ENCODE measurements at places on chromosomes 12 and 14.
A peak's percentile ranks its signal among the peaks of the same experiment; 100 is the strongest.

GRCh38 chr14:30632730-30633129 is 10.6 kb downstream of the SCFD1 start:
- DNase-seq: no peak

DNA sequence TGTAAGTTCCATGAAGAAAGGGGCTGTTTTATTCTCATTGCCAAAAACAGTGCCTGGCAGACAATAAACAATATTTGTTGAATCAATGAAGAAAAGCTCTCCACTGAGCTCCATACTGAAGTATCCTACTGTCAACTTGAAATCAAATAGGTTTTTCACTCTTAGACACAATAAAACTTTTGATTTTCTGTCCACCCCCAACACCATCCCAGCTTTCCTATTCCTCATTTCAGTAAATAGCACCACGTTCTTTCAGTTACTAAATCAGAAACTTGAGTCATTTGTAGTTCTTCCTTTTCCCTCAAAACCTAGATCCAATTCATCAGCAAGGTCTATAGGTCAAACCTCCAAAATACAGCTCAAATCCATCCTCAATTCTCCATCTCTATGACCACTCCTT is 113.3 kb downstream of the PTGER2 start:
- no peak for DNase-seq

- peak; percentile 97 for DNase-seq
These were observed 17.1 kb downstream of the POMT2 start for GRCh38 chr14:77303417-77304156.

GRCh38 chr12:20262119-20262518 is 106.2 kb upstream of the PDE3A start:
- DNase-seq: no peak

GRCh38 chr12:105083031-105083430 is 1.2 kb downstream of the ALDH1L2 start:
- DNase-seq: no peak

- no peak for DNase-seq
These were observed 22.2 kb upstream of the HSPB8 start for GRCh38 chr12:119156401-119157044.

GRCh38 chr14:47485421-47485820 is 190.0 kb downstream of the MDGA2 start:
- DNase-seq: no peak

DNA sequence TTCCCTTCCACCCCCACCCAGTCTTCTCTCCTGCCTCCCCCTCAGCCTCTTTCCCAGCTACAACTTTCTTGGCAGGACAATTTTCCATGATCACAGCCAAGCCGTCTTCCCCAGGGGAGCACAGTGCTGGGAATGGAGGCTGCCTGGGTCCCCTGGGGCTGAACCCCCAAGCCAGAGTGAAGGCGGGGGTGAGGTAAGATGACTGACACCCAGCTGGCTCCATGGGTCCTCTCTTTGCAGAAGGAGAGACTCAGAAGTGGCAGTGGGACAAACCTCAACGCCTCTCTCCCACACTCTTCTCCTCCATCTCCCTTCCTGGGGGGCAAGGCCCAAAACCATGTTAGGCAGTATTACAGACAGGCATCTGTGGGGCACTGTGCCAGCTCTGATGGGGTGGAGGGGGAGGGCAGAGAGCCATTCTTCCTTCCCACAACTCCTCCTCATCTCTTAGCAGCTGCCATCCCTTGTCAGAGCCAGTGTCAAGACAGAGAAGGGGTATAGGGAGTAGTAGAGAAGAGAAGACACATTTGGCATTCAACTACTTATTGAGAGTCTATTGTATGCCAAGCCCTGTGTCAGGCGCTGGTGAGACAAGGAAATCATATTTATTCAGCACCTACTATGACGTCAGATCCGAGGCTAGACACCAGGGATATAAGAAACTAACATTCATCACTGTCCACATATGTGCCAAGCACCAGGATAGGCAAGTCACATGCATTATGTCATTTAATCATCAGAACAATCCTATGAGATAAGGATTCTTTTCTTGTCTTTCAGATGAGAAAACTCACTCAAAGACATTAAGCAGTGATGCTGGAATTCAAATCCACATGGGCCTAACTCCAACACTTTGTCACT is 3.6 kb downstream of the ITGA7 start:
- no peak for DNase-seq

DNA sequence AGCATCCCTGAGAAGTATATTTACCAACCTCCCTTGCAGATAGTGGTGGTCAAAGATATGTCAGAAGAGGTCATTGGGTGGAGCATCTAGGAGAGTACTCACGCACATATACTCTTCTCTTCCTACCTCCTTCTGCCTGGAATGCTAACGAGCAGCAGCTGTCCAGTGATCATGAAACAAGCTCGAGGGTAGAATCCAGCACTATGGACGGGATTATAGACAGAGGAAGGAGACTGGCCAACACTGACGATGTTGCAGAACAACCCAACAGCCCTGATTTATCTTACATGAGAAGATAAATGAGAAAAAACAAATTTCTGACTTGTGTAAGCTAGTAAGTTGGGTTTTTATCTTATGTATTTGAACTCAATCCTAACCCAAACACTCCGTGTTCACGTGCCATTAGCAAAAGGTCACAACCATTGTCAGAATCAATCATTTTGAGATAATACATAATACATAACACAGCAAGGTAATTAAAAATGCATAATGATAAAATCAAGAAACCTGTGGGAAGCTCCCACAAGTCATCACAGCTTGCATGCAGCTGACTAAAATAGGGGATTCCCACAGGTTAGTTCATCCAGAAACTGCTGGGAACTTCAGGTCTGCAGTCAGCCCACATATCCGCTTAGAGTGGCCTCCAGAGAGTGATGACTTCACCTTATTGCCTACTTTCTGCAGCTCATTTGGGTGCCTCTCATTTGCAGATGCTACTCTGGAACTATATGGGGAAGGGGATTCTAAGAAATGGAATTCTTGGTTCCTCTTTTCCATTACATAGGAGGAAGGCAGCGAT is 36.3 kb upstream of the STK38L start:
- DNase-seq: peak; percentile 84

GRCh38 chr12:47989023-47989417 is 15.3 kb downstream of the COL2A1 start:
- no peak for DNase-seq

GRCh38 chr14:31341280-31341679 is 79.1 kb downstream of the HEATR5A start:
- no peak for DNase-seq

GRCh38 chr14:102811254-102811963 is 34.2 kb downstream of the TRAF3 start:
- no peak for DNase-seq

- DNase-seq: peak; percentile 94
These were observed 39.4 kb upstream of the CSRNP2 start for GRCh38 chr12:51122844-51123243.

GRCh38 chr14:104722938-104723650 is 935 bp upstream of the ADSS1 start:
- no peak for DNase-seq

DNA sequence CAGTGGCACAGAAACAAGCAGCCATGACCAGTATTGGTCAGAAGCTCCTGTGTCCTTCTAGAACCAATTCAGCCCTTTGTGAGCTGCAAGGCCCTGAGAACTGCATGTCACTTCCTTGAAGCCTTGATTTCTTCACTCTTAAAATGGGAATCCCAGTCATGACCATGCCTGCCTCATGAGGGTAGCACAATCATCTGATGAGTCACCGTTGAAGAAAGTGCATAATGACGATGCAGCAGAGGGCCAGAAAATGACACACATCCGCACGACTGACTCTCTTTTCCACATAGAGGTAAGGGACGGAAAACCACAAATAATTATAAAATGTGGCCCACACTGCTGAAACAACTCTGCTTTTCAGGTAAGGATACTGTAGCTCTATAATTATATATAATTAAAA is 777.4 kb downstream of the BCL11B start:
- peak; percentile 45 for DNase-seq

DNA sequence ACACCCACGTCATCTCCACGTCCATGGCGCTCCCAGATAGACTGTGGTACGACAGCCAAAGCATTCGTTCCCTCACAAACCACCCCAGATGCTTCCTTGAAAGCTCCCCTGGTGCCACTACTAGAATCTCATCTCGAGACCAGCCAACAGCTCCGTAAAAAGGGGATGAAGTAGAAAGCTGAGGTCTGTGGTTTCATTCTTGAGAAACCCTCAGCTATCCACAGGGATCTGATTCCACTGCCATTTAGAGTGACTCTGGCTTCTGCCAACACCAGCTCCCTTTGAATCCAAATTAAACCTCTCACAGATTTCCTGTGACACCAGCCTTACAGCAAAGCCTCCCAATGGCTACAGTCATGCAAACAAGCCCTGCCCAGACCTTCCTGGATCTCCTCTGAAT is 18.5 kb upstream of the FOXN3 start:
- no peak for DNase-seq

DNA sequence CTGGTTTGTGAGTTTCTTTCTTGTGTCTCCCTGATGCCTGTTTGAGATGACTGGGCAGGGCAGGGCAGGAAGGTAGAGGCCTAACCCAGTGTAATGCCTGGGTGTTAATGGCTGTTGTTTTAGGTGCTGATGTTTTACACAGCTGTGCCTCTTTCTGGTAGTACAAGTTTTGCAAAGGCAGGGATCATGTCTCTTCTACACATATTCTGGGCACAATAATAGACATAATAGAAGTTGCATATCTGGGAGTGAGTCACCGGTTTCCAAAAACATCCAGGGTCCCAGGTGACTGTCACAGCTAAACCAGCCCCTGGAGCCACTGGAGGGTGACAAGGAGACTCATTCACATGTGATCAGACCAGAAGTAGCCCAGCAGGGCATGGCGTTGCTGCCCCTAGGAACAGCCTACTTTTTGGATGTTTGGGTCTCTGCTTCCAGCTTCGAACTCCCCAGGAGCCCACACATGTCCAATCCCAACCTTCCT is 18.1 kb downstream of the TPCN1 start:
- peak; percentile 83 for DNase-seq

- DNase-seq: no peak
These were observed 484.0 kb downstream of the ETNK1 start for GRCh38 chr12:23108957-23109356.

DNA sequence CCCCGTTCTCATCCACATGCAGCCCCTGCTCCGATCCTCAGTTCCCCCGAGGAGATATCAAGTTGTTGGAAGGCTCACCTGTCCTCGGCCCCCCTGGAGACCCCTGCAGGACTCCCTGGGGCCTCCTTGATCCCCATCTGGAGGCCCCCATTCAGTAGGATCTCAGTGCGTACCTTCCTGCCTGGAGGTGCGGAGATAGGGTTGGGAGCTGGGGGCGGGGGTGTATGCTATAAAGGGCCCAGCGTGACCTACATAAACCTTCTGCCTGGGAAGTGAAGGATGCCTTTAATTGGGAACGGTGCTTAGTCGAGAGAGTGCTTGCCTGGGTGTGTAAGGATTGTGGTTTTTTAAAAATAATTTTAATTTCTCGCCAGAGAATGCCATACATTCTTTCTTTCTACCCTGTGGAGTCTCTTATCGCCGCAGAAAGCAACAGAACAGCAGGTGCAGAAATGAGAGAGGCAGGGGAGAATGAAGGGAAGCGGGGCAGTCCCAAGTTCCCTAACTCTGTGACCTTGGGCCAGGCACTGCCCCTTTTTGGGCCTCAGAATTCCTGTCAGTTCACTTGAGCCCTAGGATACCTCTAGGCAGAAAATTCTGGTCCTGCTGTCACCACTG is 153.7 kb downstream of the TSPAN9 start:
- DNase-seq: no peak

- DNase-seq: peak; percentile 65
These were observed 887.0 kb downstream of the TMTC2 start for GRCh38 chr12:83573671-83574070.

GRCh38 chr12:111749391-111749790 is 17.3 kb upstream of the ALDH2 start:
- no peak for DNase-seq

DNA sequence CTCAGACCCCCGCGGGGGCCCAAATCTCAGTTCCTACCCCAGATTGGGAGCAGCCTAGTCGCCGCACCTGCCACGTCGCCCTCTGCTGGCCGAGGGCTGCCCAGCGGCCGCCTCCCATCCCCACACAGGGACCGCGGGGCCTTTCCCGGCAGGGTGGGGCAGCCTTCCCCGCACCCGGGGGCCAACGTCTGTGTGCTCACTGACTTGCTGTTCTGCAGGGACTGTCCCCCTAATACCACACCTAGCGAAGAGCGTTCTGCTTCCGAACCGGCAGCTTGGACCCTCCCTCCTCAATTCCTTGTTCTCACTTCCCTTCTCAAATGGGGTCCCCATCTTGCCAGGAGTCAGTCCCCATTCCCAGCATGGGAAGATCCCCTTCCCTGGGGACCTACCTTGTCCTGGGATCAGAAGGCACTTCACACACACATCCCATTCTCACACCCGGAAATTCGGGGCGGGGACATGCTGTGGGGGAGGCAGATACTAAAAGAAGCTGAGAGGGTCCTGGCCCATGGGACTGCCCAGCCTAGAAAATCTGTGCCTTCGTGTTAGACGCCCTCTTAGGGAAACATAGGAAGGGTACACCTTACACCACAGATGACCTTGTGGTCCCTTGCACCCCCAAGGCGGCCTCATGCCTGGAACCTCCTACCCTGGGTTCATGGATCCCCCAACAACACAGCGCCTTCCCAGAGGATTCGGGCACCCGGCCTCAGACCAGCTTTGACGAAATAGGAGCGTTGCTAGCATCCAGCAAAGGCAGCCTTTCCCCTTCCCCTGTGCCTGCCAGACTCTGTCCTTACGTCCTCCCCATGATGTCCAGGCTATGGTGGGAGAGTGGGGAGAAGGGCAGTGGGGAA is 16.4 kb downstream of the ACVRL1 start:
- DNase-seq: peak; percentile 31

- DNase-seq: no peak
These were observed 6.2 kb downstream of the APAF1 start for GRCh38 chr12:98651328-98651727.

Measured in kidney tubule cell (primary cell).